AG09309 (cell line): ENCODE measurements at places on chromosomes 16 and 17.
A peak's percentile ranks its signal among the peaks of the same experiment; 100 is the strongest.

GRCh38 chr17:34825102-34825501 is 136.2 kb downstream of the CCT6B start:
- no peak for DNase-seq

DNA sequence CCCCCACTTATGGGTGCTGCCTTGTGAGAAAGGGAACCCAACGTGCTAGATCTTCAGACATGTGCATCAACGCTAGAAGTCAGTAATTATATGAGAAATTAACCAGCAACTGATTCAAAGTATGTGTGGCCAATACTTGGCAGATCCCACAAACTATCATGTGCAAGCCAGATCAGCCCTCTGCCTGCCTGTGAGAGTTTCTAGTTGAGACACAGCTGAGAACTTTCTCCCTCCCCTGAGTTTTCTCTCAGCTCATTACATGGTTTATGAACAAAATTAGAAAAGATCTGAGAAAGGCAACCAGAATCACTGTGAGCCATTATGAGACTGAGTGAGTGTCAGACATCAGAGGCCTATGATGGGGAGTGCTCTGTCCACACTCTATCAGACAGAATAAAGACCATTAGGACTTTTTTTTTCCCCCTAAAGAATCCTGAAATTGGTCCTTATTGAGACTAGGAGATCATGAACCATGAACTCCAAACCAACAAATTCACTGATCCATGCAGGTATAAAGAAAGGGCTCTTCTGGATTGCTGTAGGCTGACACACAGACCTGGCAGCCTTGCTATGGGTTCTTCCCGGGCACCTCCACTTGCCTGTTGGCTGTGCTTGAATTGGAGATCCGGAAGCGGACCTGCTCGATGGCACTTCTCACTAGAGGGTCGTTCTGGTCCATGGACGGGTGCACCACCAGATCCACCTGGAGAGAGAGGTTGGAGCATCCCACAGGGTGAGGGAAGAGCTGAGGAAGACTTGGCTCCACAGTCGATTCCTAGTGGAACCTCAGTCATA is 51.5 kb downstream of the GTF3C1 start:
- no peak for DNase-seq

- DNase-seq: no peak
These were observed 375.0 kb upstream of the RBFOX1 start for GRCh38 chr16:6957681-6958080.

GRCh38 chr17:54945231-54945630 is 23.2 kb downstream of the COX11 start:
- DNase-seq: no peak

GRCh38 chr17:75487351-75488070 is 27.8 kb downstream of the CASKIN2 start:
- no peak for DNase-seq

- no peak for DNase-seq
These were observed 2.5 kb upstream of the MED9 start for GRCh38 chr17:17474341-17474740.

DNA sequence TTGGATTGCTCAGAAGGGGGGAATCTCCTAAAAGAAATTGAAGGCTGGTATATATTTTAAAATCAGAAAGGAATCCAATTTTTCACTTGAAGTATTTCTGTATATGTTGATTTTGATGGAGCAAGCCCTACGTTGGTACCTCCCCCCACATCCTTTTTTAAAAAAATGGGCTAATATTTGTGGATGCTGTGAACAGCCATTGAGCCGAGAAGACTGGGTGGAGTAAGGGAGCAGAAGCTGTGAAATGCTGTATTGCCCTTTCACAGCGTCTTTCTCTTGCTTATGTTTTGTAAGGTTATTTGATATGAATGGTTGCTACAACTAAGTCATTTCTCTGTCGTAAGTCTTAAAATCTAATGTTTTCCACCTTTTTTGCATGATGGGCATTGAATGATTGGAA is 2.3 kb downstream of the PAFAH1B1 start:
- no peak for DNase-seq

DNA sequence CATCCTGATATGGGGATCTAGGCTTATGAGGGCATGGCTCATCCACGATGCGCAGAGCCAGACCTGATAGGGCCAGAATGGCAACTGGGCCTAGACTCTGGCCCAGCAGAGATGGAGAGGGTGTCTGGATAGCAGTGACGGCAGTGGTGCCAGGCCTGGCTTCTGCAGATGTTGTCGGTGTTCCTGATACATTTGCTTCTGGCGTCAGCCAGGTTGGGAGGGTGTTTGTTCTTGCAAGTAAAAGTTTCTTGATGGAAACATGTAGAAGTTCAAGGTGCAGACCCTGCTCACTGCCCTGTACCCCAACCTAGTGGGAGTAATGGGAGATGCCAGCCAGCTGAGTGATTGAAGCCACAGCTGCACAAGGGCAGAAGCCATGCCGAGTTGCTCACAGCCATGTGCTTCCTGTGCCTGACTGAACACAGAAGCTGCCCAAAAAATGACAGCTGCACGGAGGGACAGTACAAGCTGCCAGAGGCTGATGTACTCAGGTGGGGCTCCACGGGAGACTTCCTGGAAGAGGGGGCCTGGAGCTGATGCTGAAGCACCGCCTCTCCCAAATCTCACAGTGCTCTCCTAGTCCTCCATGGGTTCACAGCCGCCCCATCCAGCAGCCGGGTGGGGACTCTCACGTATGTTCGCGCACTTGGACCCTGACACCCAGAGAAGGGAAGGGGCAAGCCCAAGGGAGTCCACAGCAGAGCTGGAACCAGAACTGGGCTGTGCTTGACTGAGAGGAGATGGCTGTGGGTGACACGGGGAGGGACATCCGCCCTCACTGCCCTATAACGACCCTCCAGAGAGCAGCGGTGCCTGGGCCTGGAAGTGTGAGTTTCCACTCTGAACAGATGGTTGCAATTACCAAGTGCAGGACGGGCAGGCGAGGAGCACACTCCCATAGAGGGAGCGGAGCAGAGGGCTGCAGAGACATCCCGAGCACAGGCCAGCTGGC is 78.7 kb downstream of the N4BP1 start:
- DNase-seq: no peak

DNA sequence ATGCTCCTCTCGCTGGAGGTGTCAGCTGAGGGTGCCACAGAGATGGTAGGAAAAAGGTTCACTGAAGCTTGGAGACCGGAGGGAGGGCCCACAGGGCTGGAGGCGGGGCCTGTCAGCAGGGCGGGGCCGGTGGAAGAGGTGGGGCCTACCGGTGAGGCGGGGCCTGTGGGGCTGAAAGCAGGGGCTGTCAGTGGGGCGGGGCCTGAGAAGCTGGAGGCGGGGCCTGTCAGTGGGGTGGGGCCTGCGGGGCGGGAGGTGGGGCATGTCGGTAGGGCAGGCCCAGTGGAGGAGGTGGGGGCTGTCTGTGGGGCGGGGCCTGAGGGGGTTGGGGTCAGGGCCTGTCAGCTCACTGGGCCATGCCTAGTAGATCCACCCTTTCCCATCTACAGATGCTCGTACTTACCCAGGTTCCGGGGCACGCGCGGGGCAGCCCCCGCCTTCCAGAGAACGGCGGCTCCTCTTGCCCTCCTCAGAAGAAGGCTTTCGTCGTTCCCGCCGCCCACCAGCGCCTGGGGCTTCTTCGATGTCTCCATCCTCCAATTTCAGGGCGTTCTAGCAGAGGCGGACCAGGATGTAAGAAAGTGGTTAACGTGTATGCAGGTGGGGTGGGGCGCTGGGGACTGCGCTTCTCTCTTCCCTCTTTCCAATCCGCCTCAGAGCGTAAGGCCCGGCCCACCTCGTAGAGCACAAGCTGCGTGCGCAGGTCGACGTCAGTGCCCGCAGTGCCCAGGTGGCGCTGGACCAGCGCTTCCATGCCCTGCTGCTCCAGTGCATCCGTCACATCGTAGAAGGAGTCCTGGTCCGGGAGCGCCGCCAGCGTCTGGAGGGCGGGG is 9.8 kb downstream of the TMEM208 start:
- DNase-seq: no peak

- DNase-seq: no peak
These were observed 10.1 kb downstream of the WFIKKN2 start for GRCh38 chr17:50845240-50846147.

GRCh38 chr16:53105565-53105964 is 50.8 kb downstream of the CHD9 start:
- DNase-seq: no peak

GRCh38 chr17:56319531-56319930 is 166.3 kb downstream of the ANKFN1 start:
- peak; percentile 28 for DNase-seq

DNA sequence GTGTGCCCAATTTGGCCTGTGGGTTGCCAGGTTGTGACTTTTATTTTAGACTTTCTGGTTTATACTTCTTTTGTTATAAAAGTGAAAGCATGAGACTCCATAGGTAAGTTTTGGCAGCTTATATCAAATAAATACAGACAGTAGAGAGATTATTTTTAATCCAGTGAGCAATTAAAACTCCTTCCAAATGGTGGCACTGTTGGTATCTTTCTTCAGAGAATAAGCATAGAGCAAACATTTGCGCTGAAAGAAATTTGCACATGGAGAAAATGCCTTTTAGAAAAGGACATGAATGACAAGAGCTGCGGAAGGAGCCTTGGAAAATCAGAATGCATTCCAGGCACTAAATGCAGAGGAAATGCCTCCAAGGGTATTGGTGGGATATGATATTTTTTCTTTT is 46.1 kb upstream of the DNAJA2 start:
- no peak for DNase-seq

DNA sequence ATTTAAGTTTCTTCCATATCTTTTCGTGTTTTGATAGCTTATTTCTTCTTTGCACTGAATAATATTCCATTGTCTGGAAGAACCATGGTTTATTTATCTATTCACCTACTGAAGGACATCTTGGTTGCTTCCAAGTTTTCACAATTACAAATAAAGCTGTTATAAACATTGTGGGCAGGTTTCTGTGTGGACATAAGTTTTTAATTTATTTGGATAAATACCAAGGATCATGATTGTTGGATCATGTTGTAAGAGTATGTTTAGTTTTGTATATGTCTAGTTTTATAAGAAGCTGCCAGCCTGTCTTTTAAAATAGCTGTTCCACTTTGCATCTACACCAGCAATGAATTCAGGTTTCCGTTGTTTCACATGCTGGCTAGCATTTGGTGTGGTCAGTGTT is 339.4 kb downstream of the CDH11 start:
- DNase-seq: no peak

DNA sequence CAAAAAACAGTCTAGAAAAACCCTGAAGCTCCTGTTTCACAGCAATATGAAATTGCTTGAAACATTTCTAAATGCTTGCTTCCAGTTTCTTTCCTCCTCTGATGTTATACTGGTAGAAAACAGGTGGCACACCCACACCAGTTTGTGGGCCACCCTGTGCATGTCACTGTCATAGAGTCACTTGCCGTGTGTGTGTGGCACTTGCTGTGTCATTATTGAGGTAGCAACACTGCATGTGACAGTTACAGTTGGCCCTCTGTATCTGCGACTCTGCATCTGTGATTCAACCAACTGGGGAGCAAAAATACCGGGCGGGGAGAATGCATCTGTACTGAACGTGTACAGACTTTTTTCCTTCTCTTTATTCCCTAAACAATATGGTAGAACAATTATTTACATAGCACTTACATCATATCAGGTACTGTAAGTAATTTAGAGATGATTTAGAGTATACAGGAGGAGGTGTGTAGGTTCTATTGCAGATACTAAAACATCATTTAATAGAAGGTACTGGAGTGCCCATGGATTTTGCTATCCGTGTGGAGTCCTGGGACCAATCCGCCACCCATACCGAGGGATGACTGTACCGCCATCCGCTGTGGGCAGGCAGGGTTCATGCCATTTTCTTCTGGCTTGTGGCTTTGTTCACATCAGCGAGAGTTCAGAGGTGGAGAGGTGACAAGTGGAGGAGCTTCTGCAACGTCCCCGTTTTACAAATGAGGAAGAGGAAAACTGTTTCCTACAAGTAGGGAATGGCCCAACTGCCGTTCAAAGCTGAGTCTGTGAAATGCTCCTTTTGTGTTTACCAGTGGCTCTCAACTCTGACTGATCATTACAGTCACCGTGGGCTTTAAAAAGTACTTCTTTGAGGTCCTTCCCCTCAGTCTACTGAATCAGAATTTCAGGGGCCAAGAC is 373.7 kb downstream of the SNX29 start:
- DNase-seq: no peak

DNA sequence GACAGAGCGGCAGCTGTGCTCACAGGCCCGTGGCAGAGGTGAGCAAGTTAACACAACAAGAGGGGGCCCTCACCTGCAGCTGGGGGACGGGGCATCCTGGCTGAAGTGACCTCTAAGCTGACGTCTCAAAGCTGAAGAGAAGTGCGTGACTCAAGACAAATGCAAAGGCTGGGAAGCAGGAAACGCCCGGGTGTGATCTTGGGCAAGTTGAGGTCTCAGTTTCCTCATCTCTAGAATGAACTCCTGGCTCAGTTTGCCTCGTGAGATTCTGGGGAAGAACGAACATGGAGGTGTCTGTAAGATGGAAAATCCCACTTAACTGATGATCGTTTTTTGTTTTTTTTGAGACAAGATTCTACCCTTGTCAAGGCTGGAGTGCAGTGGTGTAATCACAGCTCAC is 40.1 kb upstream of the C1QL1 start:
- no peak for DNase-seq

DNA sequence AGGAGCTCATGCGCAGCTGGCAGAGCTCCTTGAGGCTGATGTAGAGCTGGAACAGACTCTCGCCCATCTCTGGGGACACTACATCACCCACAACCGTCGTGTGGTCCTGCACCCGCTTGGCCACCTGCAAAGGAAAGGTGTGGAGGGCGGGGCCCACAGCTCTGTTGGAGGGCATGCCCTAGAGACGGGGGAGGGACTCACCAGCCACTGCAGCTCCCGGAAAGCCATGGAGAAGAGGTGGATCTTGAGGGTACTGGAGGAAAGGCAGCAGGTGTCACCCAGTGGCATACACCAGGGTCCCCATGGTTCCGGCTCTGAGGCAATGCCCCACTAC is 8.6 kb downstream of the UNC13D start:
- no peak for DNase-seq

DNA sequence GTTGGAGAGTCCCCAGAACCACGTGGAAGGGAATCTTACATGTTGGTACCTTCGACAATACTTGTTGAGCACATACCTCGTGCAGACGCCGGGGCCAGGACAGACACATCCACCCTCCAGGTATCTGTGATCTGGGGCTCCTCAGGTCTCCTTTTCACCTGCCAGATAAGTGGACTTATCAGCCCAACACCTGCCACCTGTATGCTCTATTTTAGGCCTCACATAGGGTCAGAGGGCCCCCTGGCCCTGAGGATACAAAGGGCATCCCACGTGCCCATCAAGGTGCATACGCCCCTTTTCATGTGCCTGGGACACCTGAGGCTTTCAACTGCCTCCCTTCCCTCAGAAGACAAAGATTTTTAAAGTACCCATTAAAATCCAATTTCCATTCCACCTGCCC is 212.7 kb downstream of the MRTFB start:
- DNase-seq: no peak
